CD4-positive, alpha-beta T cell treated with Interleukin-1 beta for 1 hour (primary cell): ENCODE measurements at places on chromosomes 1 and 21.

GRCh38 chr1:175947771-175948170, 204.4 kb upstream of the TNR start:
- DNase-seq, result no peak

GRCh38 chr1:184253921-184254320, 132.9 kb upstream of the C1orf21 start:
- DNase-seq, result no peak

- no peak for DNase-seq
Measured at GRCh38 chr1:192535916-192536664, 39.5 kb upstream of the RGS1 start.

DNA sequence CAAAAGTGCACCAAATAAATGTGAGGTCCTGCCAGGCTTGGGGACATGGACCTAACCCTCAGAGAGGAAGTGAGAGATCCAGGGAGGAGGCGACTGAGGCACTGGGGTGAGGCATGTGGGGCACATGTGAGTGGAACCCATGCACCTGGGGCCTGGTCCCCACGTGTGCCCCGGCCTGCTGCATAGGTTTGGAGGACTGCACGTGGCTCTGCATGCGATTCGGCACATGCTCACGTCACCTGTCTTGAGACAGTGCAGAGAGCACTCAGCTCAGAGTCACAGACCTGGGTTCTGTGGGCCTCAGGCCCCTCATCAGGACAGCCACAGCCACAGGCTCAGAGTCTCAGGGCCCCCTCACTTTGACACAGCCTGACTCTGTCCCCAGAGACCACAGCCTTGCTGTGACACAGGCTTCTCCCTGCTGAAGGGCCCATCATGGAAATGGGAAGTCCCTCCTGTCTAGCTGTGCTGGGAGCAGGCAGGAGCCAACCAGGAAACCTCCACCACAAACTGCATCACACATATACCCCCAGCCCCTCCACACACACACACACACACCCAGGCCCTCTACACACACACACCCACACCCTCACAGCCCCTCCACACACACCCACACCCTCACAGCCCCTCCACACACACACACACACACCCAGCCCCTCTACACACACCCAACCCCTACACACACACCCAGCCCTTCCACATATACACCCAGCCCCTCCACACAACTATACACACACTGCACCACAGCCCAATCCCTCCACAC, 48.2 kb downstream of the SLC9A1 start:
- no peak for DNase-seq

DNA sequence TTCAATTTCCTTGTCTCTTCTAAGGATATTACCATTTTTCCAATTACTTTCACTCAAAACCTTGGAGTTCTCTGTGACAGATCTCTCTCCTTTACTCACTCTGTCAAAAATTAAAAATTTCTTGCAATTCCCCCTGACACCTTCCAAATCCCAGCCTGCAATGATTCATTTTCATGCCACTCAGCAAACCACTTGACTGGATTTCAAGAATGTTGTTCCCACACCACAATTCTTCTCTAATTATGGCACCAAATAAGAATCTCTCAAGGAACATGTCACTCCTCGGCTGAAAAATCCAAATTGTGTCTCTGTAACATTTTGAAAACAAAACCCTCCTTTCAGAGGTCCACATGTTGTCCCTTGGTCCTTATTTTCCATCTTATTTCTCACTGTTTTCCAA, 438.9 kb upstream of the ZP4 start:
- DNase-seq, result no peak

- DNase-seq, result no peak
Measured at GRCh38 chr1:244352156-244352830, 99.4 kb downstream of the ADSS2 start.

DNA sequence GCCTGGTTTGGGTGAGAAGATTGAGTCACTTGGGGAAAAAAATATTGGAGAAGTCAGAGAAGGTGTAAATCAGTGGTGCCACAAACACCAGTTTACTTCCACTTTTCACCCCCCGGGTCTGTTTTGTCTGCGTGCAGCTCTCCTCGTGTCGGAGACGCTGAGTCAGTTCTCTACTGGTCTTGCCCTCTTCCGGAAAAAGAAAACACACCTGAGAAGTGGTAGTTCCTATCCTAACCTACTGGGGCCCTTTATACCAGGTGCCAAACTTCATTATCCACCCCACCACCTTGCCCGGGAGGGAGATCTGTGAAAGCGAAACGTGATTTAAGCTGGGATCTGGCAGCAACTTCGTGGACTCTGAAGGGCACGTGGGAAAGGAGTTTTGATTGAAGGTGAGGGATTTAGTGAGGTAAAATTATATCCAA, 855 bp upstream of the IVNS1ABP start:
- DNase-seq, result peak; percentile 82

DNA sequence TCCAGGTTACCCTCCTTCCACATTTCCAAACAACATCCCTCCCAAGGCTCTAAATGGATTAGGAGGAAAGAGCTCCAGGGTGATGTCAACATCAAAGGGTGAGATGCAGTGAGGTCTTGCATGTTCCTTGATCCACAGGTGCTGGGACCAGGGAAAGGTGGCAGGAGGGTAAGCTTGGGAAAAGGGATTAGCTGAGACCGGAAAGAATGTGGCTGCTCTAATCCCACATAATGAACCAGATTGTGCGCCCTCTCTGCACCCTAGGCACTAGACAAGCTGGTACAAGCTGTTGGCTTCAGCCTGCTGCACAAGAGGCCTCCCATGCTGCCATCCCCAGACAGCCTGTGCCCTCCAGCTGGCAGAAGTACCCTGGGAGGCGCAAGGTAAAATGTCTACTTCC, 34.9 kb downstream of the PLXNA2 start:
- DNase-seq, result no peak

- no peak for DNase-seq
Measured at GRCh38 chr21:19731251-19731650, 1267.0 kb upstream of the NCAM2 start.

GRCh38 chr1:23628951-23629387, 62.6 kb upstream of the RPL11 start:
- peak; percentile 34 for DNase-seq

GRCh38 chr1:93296555-93297154, 49.1 kb upstream of the DR1 start:
- DNase-seq, result no peak

DNA sequence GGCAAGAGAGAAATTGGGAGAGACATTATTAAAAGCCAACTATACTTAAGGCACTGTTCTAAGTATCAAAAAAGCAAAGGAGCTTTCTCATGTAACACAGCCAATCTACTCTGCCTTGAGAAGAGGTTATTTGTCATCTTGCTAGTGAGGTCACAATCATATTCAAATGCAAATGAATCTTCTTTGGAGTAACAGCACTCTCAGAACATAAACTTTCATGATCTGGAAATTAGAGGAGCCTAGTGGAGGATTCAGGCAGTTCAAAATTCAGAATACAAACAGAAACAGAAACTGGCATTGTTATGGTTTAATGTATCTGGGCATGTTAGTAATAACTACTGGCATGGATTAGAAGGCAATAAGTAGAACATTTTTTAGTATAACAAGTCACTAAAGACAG, 57.4 kb downstream of the ARID4B start:
- peak; percentile 24 for DNase-seq

DNA sequence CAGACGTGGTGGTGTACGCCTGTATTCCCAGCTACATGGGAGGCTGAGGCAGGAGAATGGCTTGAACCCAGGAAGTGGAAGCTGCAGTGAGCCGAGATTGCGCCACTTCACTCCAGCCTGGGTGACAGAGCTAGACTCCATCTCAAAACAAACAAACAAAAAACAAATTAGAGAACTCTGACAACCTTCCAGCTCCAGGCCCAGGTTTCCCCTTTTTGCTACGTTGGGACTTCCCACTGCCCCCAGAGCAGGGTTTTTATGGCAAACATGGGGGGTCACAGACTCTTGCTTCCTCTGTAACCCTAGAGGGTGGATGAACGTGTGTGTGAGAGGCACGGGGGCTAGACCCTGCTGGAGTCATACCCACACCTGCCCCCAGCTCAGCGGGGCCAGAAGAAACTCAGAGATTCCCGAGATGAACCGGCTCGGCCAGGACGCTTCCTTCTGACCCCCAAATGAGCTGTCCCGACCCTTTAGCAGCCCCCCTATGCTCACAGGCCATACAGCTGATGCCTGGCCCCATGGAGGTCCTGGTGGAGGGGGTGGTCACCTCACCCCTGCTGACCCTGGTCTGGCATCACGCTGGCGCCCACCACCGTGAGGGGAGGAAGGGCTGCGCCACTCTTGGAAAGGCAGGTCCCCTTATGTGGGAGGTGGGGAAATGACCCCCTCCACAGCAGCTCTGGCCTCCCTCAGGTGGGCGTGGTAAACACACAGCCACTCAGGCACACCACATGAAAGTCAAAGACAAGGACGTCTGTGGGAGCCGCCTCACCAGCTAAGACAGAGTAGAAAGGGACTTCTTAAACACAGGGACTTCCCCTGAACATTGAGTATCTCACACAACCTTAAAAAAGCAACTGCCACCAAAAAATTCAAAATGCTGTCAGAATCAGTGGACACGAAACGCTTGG, 7.1 kb downstream of the GPR157 start:
- DNase-seq, result peak; percentile 50

DNA sequence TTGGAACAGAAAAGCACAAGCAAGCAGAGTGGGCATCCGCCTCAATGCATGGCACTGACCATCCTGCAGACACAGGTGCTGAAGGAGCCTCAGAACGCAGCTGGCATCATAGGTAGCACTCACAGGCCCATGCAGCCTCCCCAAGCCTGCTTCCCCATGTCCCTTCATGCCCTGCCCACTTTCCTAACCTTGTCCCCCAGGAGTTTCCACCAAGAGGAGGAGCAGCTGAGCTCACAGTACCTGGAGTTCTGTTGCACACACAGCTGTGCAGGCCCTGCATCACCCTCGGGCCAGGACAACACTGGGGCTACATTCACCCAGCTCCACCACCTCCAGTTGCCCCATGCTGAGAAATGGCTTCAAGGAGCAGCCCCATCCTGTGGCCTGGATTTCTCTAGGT, 83.4 kb downstream of the SETD4 start:
- no peak for DNase-seq

- DNase-seq, result peak; percentile 51
Measured at GRCh38 chr1:93874025-93874651, 4.9 kb downstream of the DNTTIP2 start.

DNA sequence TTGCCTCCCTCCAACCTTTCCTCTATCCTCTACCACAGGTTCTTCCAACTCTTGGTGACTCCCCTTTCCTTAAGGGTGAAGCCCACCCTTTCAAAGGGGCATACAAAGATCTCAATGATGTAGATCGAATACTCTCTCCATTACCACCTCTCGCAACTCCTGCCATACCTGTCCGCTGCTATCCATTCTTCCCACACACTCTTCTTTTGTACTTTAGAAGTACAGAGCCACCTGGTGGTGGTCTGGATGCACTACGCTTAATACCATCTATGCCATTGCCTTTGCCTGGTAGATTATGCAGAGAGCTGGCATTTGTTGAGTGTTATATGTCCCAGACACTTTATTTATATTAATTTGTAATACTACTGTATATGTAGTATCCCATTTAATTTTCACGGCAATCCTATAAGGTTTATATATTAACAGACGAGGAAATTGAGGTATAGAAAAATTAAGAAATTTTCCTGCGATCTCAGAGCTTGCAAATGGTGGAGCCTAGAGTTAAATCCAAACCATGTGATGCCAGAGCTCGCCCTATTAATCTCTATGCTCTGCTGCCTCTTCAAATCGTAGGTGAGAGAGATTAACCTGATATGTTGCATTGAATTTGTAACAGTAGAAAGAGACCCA, 22.9 kb downstream of the TSHB start:
- DNase-seq, result peak; percentile 52

DNA sequence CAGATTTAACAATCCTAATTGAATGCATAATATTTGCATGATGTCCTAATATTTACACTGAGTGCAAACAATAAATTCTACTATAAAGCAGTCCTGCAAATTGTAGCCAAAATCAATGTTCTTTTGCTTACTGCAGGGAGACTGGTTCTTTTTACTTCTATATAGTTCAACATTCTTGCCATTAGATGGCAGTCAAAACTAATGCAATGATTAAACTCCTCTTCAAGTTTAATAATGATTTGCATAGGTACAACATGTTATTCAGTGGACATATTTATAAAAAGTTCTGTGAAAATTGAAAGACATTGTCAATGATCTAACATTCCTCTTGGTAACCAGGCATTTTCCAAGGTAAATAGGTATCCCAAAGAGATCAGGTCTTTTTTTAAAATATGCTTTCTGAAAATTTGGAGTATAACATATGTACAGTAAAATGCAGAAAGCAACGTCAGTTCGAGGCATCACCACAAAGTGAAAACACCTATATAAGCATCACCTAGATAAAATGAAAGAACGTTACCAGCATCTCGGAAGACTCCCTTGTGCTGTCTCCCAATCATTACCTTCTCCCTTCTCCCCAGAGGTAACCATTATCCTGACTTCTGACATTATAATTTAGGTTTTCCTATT, 9.8 kb upstream of the FNBP1L start:
- peak; percentile 43 for DNase-seq

- no peak for DNase-seq
Measured at GRCh38 chr1:81021134-81021533, 779.6 kb upstream of the ADGRL2 start.

DNA sequence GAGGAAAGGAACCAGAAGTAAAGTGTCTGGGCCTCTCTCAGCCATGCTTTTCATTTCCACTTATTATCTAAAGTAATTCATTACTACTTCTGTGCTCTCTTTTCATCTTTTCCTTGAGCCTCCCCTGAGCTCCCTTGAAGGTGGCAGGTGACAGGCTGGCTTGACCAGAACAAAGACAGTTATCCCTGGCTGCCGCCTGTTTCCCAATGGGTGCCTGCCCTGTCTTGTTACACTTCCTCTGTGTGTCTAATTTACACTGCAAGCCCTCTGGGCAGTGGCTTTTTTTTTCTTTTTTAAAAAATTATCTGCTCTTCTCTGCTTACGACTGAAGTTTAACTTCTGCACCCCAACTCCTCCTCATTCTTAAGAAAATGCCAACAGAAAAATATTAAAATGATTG, 113.4 kb downstream of the NGF start:
- no peak for DNase-seq

DNA sequence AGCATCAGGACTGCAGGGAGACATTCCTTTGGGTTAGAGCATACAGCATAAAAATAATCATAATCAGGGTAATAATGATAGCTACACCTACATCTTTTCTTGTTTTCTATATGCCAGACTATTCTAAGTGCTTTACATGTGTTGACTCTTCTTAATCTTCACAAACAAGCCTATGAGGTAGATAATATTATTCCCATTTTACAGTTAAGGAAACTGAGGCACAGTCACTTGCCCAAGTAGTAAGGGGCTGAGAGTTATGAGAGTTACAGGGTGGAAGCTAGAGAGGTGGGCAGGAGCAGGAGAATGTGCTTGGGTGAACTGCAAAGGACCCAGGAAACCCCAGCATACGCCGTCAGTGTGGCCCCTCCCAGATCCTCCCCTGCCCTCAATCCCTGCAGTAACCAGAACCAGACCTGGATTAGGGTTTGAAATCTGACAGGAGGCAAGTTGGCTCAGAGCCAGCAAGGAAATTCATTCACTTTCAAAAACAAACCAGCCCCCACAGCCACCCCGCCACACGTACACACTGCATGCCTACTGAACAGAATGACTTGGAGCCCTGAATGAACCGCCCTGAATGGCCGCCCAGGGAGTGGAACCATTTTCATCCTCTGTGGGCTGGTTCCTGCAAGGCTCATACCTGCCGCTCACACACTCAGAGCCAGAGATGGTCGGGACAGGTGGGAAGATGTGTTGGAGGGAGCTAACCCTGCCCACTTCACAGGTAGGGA, 126.1 kb downstream of the TRABD2B start:
- no peak for DNase-seq

- no peak for DNase-seq
Measured at GRCh38 chr1:91031081-91031480, 9.2 kb upstream of the ZNF644 start.
